ENCODE measurements at places on chromosomes 12 and 14.
A peak's percentile ranks its signal among the peaks of the same experiment; 100 is the strongest.

DNA sequence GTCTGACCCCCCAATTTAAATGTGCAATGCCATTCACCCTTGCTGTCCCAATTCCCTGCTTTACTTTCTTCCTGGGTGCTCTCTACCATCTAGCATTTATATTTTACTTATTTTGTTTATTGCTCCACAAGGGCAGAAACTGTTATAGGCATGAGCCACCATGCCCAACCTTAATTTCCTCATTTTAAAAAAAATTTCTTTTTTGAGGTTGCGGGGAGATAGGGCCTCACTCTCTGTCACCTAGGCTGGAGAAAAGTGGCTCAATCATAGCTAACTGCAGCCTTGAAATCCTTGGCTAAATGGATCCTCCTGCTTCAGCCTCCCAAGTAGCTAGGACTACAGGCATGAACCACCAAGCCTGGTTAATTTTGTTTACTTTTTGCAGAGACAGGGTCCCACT is 13.0 kb downstream of the HPD start:
- no peak for DNase-seq

DNA sequence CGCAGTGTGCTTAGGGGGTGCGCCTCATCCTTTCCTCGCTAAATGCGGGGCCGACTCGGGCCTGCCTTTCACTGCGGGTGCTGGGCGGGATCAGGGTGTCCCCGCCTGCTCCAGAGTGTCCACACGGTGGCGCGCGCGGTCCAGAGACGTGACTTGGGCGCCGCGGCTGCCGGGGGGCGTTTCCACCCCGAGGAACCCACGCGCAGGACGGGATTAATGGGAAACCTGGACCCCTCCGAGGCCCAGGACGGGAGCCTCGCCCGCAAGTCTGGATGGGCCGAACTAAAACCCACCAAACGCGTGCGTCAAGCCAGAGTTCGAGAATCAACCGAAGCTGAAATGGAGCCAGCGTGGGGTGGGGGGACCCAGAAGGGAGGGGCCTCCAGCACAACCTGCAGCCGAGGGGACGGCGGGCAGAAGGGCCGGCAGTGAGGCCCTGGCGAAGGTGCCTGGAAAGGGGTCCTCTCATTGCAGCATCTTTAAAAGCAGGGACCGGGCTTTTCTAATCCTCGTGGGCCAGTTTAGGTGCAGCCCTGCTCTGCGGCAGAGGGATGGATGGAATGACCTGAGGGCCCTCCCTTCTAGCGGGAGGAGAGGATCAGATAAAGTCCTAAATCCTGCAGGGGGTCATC is 93.3 kb downstream of the NINJ2 start:
- DNase-seq, result peak; percentile 81

- no peak for DNase-seq
These were observed 17.0 kb downstream of the ATP2B1 start for GRCh38 chr12:89691659-89692058.

GRCh38 chr12:46983959-46984841 is 95.2 kb upstream of the PCED1B start:
- peak; percentile 69 for DNase-seq

GRCh38 chr12:18864900-18865561 is 127.1 kb downstream of the CAPZA3 start:
- DNase-seq, result peak; percentile 80
